ENCODE measurements at places on chromosomes 3 and 15.
A peak's percentile ranks its signal among the peaks of the same experiment; 100 is the strongest.

GRCh38 chr15:97482521-97482920, 478.0 kb upstream of the ARRDC4 start:
- DNase-seq: no peak

DNA sequence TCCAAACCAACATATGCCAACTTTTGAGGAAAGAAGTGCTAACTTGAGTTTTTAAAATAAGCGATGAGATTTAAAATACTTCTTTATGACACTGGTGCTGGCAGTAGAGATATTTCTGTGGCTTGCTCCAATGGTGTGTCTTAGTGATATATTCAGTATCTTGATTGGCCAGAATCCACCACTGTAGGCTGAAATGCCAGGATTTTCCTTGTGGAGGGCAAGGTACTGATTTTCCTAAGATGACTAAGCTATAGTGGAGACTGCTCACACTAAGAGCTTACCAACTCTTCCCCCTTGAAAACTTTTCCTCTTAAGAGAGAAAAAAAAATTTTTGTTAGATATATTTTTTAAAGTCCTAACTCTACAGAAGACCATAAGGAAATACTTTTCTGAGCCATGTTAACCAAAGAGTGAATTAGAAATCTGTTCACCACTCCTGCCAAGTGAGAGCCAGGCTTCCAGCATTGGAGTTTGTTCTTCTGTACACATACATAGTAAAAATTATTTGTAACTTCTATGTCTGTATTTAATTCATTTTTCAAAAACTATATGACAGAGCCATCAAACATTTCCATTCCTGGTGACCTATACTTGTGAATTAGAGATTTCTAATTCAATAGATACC, 109.1 kb downstream of the PPP2R3A start:
- no peak for DNase-seq

DNA sequence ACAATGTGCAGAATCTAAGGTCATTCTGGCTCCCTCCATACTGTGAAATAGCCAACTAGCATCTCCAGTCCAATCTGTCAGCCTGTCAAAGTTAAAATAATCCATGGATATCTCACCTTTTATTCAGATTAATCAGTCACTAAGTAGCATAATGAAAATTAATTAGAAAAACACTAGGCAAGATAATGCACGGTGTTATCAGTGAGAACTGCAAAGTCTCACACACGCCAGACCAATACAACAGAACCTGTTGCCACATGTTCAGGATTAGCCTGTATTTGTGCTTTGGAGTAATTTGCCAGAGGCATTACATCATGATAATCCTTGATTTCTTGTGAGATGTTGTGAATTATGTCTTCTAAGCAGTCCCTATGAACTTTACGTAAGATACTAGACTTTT, 820.4 kb upstream of the ALCAM start:
- DNase-seq: no peak

- no peak for DNase-seq
Observed at GRCh38 chr3:23861689-23862088, 55.1 kb downstream of the NKIRAS1 start.

- DNase-seq: no peak
Observed at GRCh38 chr3:106840319-106840718, 536.9 kb upstream of the CCDC54 start.

DNA sequence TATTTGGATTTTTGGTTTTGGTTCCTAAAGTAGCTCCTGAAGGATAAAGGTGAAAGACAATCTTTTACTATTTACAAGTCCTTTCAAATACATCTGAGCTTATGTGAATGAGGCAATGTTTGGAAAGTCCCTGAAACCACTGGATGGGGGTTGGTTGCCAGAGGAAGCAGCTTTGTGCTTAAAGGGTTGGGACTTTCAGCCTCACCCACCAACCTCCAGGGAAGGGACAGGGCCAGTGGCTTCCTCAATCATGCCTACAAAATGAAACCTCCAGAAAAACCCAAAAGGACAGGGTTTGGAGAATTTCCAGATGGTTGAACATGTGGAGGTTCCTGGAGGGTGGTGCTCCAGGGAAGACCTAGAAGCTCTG, 20.9 kb upstream of the ABHD17C start:
- no peak for DNase-seq

GRCh38 chr3:105799286-105799685, 69.5 kb downstream of the CBLB start:
- DNase-seq: no peak

GRCh38 chr3:20190991-20191390, 5.0 kb upstream of the SGO1 start:
- DNase-seq: no peak

GRCh38 chr3:160781402-160781801, 25.4 kb downstream of the PPM1L start:
- DNase-seq: no peak

GRCh38 chr3:171122240-171122639, 95.7 kb upstream of the SLC2A2 start:
- no peak for DNase-seq

DNA sequence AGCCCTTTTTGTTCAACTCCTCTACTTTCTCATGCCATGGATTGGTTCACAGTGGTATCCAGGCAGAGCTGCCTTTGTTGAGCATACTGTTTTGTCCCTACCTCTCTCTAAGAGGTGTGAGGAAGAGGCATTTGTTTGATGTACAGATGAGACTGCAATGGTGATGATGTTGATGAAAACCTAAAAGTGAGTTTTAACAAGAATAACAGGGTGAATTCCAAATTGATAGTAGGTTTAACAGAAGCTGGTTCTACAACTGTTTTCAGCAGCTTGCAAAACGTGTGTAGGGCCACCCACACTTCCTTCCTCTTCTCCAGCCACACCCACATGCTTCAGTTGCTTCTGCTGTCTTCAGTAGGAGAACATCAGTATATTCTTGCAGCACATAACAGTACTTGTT, 10.2 kb downstream of the SNRK start:
- peak; percentile 38 for DNase-seq

DNA sequence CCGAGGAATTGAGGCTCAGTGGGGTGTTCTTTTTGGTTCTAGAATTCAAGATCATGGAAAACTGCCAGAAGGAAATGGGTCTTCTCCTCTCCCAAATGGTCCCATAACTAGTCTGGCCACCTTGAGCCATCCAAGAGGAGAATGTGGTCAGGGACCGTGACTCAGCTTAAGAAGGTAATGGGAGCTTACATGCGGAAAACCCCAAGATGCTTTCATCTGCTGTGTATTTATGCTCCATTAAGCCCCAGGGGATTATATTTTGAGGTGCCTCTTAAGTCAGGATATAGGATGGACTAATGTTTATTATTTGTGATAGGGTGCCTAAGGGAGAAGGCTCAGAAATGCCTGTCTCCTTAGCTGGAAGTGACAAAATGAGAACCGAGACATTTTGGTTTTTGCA, 39.2 kb upstream of the DLG1 start:
- no peak for DNase-seq

DNA sequence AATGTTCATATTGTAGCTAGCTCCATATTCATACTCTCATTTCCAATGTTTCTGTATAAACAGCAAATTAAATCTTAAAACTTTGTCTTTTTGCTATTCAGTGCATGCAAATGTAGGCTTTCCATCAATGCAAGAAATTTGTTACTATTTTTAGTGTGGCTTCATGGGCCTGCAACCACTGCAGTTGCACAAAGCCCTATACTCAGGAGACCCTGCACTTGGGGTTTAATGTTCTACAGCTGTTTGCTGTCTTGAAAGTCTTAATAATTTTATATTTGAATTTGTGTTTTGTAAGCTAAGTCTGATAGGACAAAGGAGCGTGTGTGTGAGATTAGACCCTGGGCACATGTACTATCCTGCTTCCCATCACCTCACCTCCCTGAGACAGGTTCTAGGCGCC, 9.6 kb downstream of the PYDC2 start:
- DNase-seq: no peak

- no peak for DNase-seq
Observed at GRCh38 chr3:134793562-134793961, 1.5 kb upstream of the EPHB1 start.

DNA sequence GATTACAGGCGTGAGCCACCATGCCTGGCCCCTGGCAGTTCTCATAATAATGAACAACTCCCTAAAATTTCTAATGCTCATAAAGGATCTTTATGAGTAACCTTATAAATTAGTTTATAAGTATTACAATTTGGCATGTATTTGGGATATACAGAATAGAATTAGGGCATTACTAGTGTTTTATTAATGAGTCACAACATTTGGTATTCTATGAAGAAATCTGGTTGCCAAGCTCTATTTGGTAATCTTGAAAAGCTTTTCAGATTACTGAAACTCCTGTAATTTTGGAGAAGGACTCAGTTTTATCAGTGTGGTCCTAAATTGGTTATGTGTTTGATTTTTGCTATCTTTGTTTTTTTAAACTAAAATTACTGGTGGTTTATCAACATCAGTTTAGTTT, 45.8 kb downstream of the TM6SF1 start:
- DNase-seq: no peak

DNA sequence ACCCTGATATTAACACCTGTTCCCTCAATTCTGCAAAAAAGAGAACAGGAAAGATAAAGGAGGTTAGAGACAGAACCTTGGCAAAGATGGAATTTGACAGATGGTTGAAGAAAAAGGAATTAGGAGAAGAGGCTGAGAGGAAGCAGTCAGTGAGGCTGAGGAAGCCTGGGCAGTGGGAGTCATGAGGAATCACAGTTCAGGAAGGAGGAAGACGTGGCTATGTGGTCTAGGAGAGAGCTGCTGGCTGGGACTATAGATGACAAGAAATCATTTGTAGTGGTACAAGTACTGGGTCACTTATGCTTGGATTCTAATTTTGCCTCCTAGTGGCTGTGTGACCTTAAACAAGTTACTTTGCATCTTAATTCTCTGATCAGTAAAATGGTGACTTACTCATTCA, 49.0 kb downstream of the LARS2 start:
- DNase-seq: no peak

- peak; percentile 76 for DNase-seq
Observed at GRCh38 chr3:184289426-184289938, 9.6 kb upstream of the PSMD2 start.

DNA sequence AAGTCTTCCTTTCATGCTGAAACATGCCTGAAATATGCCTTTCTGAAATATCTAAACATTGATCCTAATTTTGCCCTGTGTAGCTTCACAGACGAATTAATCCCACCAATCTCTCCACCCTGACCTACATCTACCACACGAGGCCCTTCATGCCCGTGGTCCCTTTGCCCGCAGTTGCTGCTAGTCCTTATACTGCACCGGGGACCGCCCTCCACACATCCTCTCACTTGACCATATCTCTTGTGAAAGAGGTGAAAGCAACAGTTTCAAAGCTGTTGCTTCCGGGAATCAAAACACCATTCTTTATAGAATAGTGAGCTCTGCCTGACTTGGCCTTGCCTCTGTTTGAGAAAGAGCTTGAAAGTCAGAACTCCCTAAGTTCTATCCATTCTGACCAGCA, 499.5 kb downstream of the NTRK3 start:
- DNase-seq: no peak

DNA sequence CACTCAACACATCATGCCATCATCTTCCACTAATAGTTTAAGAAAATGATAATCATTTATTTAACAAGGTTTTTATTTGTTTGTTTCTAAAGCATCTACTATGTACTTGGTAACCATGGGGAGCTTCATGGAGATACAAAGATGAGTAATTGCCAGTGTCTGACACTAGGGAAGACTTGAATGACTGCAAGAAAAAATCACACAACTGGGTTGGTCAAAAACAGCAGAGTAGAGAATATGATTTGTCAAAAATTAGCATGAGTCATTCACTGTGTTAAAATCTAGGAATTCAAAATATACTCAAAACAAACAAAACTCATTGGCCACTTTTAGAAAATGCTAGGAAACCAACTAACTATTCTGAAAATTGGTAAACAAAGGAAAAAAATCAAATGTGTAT, 6.3 kb downstream of the BNC1 start:
- DNase-seq: no peak

DNA sequence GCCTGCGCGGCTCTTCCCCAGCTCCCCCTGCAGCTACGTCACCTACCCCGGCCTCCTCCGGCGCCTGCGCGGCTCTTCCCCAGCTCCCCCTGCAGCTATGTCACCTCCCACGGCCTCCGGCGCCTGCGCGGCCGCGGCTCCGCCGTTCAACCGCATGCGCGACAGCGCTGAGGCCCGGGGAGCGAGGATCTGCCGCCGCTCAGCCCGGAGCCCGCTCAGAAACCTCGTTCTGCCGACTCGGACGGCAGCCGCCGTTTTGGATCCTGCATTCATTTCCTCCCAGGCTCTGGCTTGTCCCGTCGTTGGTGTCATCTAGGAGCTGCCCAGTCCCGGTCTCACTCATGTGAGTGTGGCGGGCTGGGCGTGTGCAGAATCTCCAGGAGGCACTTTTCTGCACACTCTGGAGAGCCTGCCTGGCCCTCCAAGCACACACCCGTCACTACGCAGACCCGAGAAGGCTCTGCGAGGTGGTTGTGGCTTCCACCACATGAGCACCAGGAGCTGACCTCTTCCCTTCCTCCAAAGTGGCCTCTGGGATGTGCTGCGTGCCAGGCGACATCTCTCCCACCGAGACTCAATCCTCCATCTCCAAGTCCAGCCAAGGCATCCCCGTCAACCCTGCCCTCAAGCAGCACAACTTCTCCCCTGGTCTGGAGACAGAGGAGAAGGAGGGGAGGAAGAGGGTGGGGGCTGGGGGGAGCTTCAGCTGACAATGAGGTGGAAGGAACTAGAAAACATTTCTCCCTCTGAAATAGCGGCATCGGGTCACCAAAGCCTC, 165.3 kb downstream of the CHSY1 start:
- no peak for DNase-seq

- no peak for DNase-seq
Observed at GRCh38 chr3:61750766-61751165, 189.4 kb downstream of the PTPRG start.

DNA sequence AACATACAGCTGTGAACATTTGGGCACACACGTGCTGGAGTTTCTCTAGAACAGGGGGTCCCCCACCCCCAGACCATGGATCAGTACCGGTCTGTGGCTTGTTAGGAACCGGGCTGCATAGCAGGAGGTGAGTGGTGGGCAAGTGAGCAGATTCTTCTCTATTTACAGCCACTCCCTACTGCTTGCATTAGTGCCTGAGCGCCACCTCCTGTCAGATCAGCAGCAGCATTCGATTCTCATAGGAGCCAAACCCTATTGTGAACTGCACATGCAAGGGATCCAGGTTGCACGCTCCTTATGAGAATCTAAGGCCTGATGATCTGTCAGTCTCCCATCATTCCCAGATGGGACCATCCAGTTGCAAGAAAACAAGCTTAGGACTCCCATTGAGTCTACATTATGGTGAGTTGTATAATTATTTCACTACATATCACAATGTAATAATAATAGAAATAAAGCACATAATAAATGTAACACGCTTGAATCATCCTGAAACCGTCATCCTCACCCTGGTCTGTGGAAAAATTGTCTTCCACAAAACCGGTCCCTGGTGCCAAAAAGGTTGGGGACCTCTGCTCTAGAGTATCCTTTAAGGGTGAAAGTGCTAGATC, 25.8 kb downstream of the CHRM5 start:
- DNase-seq: no peak

GRCh38 chr3:186143250-186143649, 34.4 kb upstream of the ETV5 start:
- no peak for DNase-seq

GRCh38 chr3:44893097-44893496, 18.7 kb downstream of the TGM4 start:
- no peak for DNase-seq

All from activated CD4-positive, alpha-beta T cell treated with anti-CD3 and anti-CD28 coated beads, Interleukin-2, amount 50 U/mL, for 48 hours (primary cell).